NCI-H1694 treated with DMSO at 0.1 percent for 48 hours (cell line): ENCODE measurements at places on chromosomes 12 and 14.

DNA sequence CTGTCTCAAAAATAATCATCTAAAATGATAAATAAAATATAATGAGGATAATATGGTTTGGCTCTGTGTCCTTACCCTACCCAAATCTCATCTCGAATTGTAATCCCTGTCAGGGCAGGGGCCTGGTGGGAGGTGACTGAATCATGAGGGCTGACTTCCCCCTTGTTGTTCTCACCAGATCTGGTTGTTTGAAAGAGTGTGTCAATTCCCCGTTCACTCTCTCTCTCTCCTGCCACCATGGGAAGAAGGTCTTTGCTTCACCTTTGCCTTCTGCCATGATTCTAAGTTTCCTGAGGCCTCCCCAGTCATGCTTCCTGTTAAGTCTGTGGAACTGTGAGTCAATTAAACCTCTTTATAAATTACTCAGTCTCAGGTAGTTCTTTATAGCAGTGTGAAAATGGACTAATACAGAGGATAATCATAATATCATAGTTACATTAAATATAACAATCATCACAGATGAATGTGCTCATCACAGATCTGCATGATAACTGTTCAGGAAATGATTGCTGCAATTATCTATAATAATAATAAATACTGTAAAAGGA, 12.6 kb downstream of the EFCAB11 start:
- DNase-seq, result no peak

- no peak for DNase-seq
These were observed 8.3 kb upstream of the PPFIBP1 start for GRCh38 chr12:27515671-27516070.

DNA sequence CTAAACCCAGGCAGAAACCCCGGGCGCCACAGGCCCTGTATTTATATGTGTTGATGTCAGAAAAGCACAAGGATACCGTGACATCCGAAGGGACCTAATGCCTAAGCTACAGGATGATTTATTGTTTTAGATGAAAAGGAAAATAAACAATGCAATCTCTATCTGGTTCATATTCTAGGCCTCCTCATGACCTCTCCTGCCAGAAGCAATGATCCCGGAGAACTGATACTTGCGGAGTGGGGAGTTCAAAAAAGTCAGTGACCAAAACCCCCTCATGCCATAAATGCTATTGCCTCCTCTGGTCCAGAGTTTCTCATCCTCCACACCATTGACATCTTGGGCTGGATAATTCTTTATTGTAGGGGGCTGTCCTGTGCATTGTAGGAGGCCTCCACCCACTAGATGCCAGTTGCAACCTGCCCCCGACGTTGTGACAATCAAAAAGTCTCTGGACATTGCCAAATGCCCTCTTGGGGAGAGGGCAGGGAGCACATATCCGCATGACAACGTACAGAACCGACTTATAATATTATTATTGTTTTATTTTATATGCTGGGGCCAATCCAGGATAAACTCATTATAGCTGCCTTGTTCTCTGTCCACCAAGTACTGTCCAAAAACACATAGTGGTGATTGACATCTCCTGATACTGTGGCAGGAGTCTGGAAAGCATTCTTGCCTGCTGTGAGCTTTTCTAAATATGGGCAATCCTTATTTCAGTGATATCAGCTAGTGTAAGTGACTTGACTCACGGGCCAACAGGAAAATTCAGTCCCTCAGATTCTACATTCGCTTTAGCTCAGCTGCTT, 1.1 kb upstream of the CSRP2 start:
- peak; percentile 25 for DNase-seq

- peak; percentile 78 for DNase-seq
These were observed 117.5 kb downstream of the DACT1 start for GRCh38 chr14:58755031-58755925.

- no peak for DNase-seq
These were observed 134.8 kb upstream of the VRK1 start for GRCh38 chr14:96662116-96662970.

DNA sequence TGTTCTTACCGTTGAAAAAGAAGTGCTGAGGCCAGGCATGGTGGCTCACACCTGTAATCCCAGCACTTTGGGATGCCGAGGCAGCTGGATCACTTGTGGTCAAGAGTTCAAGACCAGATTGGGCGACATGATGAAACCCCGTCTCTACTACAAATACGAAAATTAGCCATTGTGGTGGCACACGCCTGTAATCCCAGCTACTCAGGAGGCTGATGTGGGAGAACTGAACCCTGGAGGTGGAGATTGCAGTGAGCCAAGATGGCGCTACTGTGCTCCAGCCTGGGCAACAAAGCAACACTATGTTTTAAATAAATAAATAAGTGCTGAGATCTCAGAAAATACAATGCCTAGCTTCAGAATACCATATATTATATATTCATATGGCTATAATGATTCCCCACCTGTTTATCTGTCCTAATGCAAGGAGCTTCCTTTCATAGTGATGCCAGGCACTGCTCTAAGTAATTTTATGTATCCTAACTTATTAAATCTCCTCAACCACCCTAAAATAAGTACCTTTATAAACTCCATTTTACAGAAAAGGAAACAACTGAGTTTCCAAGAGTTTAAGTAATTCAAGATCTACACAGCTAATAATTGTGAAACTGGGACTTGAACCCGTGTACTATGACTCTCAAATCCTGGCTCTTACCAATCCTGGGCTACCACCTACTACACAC, 7.3 kb downstream of the PHLDA1 start:
- no peak for DNase-seq

- peak; percentile 79 for DNase-seq
These were observed 473.0 kb downstream of the DPF3 start for GRCh38 chr14:72420749-72421474.

DNA sequence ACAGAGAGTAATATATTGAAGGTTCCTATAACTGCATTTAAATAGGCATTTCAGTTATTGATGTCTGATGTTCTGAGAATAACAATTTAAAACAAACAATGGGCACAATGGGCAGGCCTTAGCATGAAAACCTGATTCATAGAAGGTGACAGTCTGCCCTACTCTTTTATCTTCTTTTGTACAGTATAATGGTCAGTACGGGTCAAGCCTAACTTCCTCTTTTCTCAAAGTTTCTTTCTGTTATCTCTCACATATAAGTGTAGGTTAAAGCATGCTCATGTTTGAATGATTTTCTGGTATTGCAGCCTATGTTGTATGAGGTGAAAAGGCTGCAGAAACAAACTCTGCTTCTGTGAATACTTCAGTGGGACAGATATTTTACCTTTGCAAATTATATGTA, 14.2 kb downstream of the FKBP3 start:
- no peak for DNase-seq

DNA sequence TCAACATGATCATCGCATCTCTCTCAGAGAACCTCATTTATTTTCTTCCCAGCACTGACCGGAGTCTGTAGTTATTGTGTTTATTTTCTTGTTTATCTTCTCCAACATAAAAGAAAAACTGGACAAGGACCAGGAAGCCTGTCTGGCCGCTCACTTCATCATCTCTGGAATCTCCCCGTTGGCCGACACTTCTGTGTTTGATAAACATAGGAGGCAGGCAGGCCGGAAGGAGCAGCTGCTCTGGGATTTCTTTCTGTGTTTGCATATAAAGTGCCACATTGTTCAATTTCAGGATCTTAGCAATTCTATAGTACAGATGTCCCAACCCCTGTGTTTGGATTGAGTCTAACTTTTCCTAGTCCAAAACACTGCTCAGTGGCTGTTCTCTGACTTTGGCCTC, 53.3 kb downstream of the ACACB start:
- no peak for DNase-seq

DNA sequence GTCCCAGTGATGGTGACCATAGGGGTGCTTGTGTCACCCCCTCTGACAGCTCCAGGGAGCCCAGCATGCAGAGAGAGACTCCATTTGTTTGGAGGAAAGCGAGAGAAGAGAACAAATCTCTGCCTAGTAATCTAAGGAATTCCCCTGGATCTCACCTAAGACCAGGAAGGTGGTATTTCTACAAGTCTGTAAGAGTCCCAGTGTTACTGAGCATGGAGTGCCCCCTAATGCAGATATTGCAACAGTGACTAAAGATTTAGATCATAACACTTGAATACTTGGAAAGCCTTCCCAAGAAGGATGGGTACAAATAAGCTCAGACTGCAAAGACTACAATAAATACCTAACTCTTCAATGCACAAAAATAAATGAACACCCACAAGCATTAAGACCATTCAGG, 360.4 kb upstream of the GARIN6 start:
- DNase-seq, result no peak

DNA sequence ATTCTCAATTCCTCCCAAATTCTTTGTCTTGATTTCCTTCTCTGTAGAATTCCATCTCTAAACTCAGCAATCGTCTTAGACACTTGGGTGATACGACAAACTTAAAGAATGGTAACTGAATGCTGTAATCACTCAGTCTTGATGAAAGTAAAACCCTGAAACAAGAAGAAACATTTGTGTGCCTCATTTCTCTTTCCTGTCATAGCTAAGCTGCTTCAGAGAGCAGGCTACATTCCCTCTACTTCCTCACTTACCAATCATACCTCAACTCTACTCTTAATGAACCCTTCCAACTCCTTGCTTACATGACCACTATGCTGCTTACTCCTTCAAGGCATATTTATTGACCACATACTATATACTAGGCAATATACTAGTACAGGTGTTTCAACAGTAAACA, 8.3 kb downstream of the MAP4K5 start:
- DNase-seq, result no peak

DNA sequence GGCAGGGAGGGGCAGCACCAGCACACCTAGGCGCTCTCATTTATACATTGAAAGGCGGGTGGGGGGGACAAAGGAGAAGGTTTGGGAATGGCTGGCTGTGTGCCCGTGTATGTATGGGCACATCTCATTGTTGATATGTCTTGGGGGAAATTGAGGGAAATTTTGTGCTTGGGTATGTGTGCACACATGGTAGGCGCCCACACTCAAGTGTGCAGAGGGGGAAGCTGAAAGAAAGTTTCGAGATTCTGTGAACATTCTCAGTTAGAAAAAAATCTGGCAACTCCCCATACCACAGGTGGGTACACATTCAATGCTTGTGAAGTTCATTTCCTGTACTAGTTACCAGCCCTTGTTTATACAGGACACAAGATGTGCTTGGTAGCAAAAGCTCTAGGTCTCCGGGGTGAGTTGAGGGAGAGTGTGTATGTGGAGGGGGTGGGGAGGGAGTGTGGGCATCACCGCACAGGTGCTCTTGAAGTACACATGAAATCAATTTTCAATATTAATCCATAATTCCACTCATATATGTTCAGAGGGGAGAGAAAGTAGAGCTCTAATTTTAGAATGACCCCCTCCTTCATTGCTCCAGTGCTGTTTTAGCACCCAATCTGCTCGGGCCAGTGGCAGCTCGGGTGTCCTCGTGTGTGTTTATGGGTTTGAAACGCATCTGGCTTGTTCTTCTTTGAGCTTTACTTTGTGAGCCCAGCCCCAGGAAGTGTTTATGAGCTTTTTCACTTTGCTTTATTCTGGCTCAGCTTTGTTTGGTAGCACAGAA, 286.0 kb downstream of the ZFP36L1 start:
- no peak for DNase-seq

GRCh38 chr12:54001283-54002187, 1.6 kb downstream of the HOXC9 start:
- no peak for DNase-seq

- no peak for DNase-seq
These were observed 254.8 kb downstream of the MSRB3 start for GRCh38 chr12:65533177-65533883.

DNA sequence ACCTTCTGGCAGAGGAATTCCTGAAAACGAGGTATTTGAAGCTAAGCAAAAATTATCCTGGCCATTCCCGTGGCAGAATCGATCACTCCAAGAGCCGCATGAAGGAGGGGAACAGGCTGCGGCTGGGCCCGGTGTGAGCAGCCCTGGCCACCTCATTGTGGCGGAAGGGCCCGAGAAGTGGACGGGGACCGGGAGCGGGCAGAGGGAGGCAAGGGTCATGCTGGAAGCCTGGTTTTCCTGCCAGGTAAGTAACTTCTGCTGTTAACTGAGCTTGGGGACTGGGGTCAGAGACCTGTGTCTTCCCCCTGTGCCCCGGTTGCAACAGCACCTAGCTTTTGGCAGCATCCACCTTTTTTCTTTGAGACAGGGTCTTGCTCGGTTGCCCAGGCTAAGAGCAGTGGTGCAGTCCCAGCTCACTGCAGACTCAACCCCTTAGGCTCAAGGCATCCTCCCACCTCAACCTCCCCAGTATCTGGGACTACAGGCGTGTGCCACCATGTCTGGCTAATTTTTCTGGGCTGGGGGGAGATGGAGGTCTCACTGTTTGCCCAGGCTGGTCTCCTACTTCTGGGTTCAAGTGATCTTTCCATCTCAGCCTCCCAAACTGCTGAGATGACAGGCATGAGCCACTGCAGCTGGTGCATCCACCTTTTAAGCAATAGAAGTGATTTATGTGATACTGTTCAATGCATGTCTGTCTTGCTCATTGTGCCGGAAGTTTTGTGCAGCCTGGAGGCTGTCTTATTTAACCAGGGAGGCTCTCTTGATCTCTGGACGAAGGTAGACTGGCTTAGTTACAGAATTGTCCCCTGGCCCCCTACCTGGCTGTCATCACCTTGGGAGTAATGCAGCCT, 174.0 kb upstream of the MYL2 start:
- no peak for DNase-seq

DNA sequence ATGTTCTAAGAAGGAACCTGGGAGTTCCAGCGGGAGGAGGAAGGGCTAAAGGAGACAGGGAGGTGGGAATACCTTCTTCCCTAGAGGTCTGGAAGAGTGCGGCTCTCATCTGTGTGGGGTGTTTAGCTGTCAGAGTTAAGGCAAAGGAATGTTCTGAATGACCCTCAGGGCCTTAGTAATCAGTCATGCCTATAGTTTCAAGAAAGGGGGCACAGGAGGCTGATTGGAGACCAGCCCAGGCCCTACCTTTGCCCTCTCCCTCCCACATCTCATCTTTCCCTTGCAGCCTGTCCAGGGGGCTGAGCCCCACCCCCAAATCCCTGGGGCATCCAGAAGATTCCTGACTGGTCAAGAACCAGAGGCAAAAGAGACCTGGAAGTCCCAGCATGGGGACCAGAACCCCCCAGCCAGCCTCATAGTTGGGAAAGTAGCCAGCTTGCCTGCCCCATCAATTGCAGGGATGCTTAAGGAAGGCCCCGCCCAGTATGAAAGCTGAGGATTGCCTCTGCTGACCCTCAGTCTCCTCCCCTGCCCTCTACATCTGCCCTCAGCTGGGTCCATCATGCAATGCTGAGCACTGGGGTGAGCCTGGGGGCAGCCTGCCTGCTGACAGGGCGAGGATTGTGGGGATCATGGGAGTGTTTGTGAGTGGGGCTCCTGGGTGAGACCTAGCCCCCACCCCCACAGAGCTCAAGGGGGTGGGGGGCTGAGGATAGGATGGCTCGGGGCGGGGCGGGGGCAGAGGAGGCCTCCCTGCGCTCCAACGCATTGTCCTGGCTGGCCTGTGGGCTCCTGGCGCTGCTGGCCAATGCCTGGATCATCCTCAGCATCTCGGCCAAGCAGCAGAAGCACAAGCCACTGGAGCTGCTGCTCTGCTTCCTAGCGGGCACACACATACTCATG, 1.8 kb downstream of the GPR162 start:
- DNase-seq, result no peak

- no peak for DNase-seq
These were observed 63.6 kb upstream of the ARID2 start for GRCh38 chr12:45665941-45666340.

GRCh38 chr14:92880351-92880750, 42.6 kb upstream of the CHGA start:
- DNase-seq, result no peak

GRCh38 chr14:52103416-52103815, 34.6 kb upstream of the NID2 start:
- no peak for DNase-seq
